Skeletal muscle tissue (tissue), 5 donors: ENCODE measurements at places on chromosomes 7 and 10. TPM values are rescaled to one million over a fixed set of nuclear protein-coding genes. Genes with fewer than 3 reads are reported as not detected.

SEMA4G gene
- total RNA-seq = 0.52 TPM

ZPBP gene
- not detected for total RNA-seq

IGF2BP3 gene
- 59.0 TPM for total RNA-seq

UNCX gene
- total RNA-seq = not detected

TMEM248 gene
- 39.7 TPM for total RNA-seq

KCND2 gene
- total RNA-seq = 2.6 TPM

ANKRD22 gene
- not detected for total RNA-seq

MEOX2 gene
- 44.9 TPM for total RNA-seq

FRMPD2 gene
- not detected for total RNA-seq

OPN1SW gene
- not detected for total RNA-seq

SPRN gene
- total RNA-seq = 0.52 TPM

DIP2C gene
- total RNA-seq = 18.8 TPM

GCK gene
- total RNA-seq = 2.1 TPM

IPMK gene
- 3.1 TPM for total RNA-seq

LRRD1 gene
- total RNA-seq = 0.52 TPM

HTRA1 gene
- 69.9 TPM for total RNA-seq

SPDYE1 gene
- total RNA-seq = not detected

PPP1R3C gene
- total RNA-seq = 218 TPM

TBXAS1 gene
- total RNA-seq = 9.9 TPM

CUBN gene
- 4.2 TPM for total RNA-seq

FAM24A gene
- not detected for total RNA-seq

C10orf67 gene
- under 0.01 TPM for total RNA-seq

AMZ1 gene
- under 0.01 TPM for total RNA-seq

SPDYE8 gene
- total RNA-seq = not detected

CYP2E1 gene
- 1.0 TPM for total RNA-seq

SCD gene
- total RNA-seq = 115 TPM

RNF32 gene
- 0.52 TPM for total RNA-seq

NEUROG3 gene
- total RNA-seq = not detected

CYP3A4 gene
- total RNA-seq = not detected

C7orf33 gene
- not detected for total RNA-seq

IFIT2 gene
- total RNA-seq = 6.8 TPM

ADAM12 gene
- total RNA-seq = 13.0 TPM

COG5 gene
- total RNA-seq = 21.4 TPM

PLA2G12B gene
- not detected for total RNA-seq

POLR2J2 gene
- 2.1 TPM for total RNA-seq

SNX10 gene
- total RNA-seq = 2.6 TPM

EBF3 gene
- total RNA-seq = 33.4 TPM
